ENCODE measurements at places on chromosomes 6 and 20.

DNA sequence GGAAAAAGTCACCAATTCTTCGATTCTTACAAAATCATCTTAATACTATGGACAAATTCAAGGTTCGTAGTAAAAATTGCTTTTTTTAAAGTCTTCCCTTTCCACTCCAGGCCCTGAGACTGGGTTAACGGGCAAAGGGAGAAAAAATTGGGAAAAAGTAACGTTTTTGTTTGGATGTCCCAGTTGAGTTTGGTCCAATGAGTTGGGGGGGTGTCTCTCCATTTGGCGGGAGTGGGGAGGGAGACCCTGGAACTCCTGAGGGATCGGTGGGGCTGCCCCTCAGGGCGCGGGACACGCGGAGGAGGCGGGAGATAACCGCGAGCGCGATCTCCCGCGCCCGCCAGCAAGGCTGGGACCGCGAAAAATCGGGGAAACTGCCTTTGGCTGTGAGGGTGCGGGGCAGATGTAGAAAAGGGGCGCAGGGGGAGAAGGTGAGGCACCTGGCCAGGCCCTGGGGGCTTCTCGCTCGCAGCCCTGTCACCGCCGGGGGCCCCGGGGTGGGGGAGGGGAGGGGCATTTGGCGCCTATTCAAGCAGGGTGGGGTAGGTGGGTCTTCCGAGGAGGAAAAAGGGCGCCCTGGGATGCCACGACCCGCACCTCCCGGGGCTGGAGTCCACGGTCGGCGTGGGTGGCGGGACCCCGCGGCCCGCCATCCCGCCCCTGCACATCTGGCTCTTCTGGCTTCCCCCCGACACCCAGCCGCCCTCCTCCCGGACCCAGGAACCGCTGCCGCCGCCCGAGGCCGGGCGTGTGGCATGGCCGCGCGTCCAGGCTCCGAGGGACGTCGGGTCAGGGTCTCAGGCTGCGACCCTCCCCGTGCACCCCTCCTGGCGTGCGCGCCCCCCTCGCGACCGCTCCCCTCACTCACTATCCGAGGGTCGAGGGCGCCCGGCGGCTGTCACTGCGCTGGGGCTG, 595 bp downstream of the FBXO5 start:
- no peak for DNase-seq

- DNase-seq, result no peak
Measured at GRCh38 chr6:99879431-99879830, 114.6 kb downstream of the MCHR2 start.

GRCh38 chr6:139050770-139051313, 22.3 kb downstream of the ABRACL start:
- DNase-seq, result no peak

DNA sequence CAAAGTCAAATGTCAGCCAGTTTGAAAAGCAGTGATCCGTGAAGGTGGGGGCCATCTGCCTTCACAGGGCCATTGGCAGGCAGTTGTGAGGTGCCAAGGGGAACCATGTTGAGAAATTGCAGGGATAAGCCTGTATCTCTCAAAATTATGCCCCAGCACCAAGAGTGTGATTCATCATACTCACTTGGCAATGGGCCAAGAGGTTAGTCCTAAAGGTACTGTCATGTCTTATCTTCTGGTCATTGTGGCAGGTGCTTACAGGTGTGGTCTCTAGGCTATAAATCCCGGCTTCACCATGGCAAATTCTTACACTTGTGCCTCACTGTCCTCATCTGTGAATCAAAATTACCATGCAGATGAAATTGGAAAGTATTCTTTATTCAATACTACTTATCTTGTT, 150.7 kb upstream of the LAMP5 start:
- DNase-seq, result no peak

DNA sequence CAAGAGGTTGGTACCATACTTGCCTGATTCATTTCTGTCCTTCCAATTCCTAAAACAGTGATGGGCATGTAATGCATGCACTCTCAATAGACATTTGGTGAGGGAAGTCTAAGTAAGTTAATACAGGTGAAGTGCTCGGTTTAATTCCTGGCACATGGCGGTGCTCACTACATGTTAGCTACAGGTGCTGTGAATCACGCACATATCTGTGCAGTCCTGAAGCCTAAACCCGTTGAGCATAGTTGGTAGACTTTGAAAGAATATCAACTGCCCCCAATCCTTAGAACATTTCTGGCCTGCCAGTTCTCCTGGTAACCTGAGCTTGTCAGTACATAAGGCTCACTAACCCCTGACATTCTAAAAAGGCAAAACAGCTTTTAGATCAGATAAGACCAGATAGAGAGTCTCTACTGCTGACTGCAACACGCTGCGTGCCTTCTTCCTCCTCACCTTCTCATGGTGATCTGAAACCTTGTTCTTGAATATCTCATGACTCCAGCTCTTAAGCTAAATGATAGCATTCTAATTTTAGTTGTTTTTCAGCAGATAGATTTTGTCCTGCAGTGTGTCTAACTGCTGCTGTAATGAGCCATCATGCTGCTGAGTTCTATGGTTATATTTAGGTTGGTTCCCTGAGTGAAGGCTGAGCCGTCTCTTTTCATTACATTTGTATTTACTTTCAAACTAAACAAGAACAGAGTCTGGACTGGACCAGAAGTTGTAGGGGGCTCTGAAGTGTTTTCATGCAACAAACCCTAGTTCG, 328.5 kb upstream of the QKI start:
- DNase-seq, result no peak
